ENCODE measurements at places on chromosomes 12 and 14.

- no peak for DNase-seq
Measured at GRCh38 chr14:23638414-23639047, 2.4 kb downstream of the DHRS2 start.

- no peak for DNase-seq
Measured at GRCh38 chr12:13039328-13039956, 4.7 kb upstream of the FAM234B start.

- no peak for DNase-seq
Measured at GRCh38 chr14:60684203-60684602, 34.9 kb upstream of the SIX1 start.

DNA sequence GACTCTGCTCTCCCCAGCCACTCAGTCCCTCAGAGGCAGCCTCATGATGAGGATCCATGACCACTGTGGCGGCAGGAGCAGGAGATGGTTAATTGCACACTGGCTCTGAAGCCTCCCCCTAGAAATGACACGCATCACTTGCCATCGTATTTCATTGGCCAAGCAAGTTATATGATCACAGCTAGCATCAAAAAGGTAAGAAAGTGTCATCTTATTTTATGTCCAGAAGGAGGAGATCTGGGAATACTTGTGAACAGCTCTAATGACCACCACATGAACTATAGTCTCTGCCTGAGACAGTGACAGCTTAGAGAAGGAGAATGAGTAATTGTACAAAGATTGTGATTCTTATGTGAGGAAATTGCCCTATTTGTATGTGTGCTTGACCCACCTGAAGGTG lies 363.4 kb downstream of the NUAK1 start:
- no peak for DNase-seq

GRCh38 chr12:106088811-106089485 lies 49.8 kb downstream of the NUAK1 start:
- no peak for DNase-seq

DNA sequence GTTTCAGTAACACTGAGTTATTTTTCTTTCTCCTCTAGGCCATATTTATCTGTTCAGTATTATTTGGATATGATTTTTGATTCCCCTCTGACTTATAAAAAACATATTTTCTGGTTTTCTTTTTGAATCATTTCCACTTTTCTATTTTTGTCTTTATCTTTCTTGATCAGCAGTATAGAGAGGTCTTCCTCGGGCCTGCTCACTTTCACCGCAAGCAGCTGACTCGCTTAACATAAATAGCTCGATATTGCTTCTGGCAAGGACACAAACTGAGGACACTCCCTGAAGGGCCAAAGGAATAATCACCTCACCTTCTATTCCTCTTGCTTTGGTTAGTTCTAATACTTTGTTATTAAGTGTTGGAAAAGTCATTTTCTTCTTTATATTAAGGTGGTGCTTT lies 25.8 kb upstream of the TRHDE start:
- no peak for DNase-seq

DNA sequence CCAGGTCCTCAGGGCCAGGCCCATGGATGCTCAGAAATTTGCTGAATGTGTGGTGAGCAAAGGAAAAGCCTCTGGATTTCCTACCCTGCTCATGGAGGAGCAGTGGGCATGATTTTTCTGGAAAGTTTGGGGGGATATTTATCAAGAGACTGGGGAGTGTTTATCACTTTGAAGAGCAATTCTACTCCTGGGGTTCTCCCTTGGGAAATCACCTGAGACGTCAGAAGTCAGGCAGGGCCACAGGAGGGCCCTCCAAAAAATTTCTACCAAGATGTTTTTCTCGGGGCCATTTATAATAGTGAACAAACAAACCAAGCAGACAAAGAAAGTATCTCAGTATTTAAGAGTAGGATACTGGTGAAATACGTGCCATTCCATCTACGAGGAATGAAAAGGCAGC lies 20.1 kb upstream of the EIF2B2 start:
- DNase-seq: no peak

GRCh38 chr12:104676636-104677035 lies 219.9 kb downstream of the CHST11 start:
- no peak for DNase-seq

DNA sequence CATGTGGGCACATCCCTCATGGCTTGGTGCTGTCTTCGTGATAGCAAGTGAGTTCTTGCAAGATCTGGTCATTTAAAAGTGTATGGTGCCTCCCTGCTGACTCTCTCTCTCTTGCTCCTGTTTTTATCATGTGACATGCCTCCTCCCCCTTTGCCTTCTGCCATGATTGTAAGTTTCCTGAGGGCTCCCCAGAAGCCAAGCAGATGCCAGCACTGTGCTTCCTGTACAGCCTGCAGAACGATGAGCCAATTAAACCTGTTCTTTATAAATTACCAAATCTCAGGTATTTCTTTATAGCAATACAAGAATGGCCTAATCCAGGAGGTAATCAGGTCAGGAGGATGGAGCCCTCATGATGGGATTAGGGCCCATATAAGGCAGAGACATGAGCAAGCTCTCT lies 116.3 kb downstream of the DPF3 start:
- DNase-seq: no peak

- no peak for DNase-seq
Measured at GRCh38 chr14:56099081-56099797, 19.0 kb upstream of the PELI2 start.

- no peak for DNase-seq
Measured at GRCh38 chr14:24313913-24314312, 2.6 kb downstream of the LTB4R start.

- no peak for DNase-seq
Measured at GRCh38 chr14:103255555-103255954, 78.5 kb upstream of the EIF5 start.

DNA sequence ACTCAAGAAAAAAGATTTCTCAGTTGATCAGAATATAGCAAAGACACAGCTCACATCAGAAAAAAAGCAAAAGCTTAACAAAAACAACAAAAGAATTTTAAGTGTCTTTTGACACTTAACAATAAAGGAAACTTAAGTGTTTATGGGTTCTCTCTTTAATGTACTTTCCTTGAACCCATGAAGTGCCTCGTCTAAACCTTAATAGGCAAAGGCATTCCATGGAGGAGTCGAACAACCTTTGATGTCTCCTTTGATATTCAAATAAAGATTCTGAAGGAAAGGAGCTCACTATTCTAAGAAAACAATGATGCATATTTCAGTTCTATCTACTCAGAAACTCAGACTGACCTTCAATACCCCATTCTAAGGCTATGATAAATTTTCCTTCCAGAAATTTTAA lies 116.7 kb downstream of the TMTC1 start:
- DNase-seq: no peak

GRCh38 chr12:105487963-105488362 lies 157.5 kb downstream of the C12orf75 start:
- DNase-seq: no peak

- DNase-seq: no peak
Measured at GRCh38 chr12:1544996-1545700, 49.2 kb downstream of the FBXL14 start.

DNA sequence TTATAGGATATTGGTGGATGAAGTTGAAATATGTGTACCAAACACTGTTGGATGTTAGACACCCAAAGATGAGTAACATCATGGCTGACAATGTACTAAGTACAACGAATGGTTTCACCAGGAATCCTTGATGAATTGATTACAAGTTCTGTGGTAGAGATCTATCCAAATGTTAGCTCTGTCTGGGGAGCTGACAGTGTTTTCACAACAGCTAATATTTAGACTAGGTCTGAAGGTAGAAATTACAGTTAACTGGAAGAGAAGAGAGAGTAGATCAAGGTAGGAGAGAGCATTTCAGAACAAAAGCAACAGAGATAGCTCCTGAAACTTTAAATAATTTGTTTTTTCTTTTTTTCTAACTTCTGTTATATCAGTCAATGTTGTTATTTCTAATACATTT lies 44.9 kb downstream of the DERA start:
- DNase-seq: no peak

Measured in stimulated activated CD4-positive, alpha-beta T cell treated with anti-CD3 and anti-CD28 coated beads, Interleukin-4, amount 100 ng/mL, for 1 hour (primary cell).